NCI-H2029 treated with DMSO at 0.1 percent for 48 hours (cell line): ENCODE measurements at places on chromosomes 16 and 17.

GRCh38 chr16:89742948-89743347 is 21.6 kb downstream of the ZNF276 start:
- no peak for DNase-seq

GRCh38 chr16:57653936-57654335 is 14.2 kb upstream of the ADGRG3 start:
- DNase-seq = no peak

- no peak for DNase-seq
Measured at GRCh38 chr16:88861359-88861758, 4.4 kb downstream of the TRAPPC2L start.

DNA sequence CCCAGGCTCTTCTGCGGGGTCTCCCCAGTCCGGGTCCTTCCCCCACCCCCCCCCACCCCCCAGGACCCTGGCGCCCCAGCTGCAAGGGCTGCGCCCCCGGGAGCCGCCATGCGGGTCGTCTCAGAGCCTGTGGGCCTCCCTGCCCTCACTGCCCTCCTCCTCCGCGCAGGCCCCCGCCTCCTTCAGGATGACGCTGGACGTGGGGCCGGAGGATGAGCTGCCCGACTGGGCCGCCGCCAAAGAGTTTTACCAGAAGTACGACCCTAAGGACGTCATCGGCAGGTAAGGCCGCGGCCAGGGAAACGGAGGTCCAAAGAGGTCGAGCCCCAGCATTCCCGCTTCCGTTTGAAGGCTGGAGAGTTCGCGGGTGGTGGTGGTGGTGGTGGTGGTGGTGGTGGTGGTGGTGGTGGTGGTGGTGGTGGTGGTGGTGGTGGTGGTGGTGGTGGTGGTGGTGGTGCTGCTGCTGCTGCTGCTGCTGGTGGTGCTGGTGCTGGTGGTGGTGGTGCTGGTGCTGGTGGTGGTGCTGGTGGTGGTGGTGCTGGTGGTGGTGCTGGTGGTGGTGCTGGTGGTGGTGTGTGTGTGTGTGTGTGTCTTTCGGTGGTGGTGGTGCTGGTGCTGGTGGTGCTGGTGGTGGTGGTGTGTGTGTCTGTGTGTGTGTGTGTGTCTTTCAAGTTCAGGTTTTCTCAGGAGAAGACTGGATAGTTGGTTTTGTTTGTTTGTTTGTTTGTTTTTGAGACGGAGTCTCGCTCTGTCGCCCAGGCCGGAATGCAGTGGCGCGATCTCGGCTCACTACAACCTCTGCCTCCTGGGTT is 615 bp downstream of the PHKG2 start:
- no peak for DNase-seq

GRCh38 chr16:84563786-84564420 is 54.0 kb downstream of the COTL1 start:
- no peak for DNase-seq

- no peak for DNase-seq
Measured at GRCh38 chr16:30041841-30042240, 10.8 kb upstream of the TLCD3B start.

GRCh38 chr17:14366199-14366598 is 65.3 kb downstream of the HS3ST3B1 start:
- no peak for DNase-seq

DNA sequence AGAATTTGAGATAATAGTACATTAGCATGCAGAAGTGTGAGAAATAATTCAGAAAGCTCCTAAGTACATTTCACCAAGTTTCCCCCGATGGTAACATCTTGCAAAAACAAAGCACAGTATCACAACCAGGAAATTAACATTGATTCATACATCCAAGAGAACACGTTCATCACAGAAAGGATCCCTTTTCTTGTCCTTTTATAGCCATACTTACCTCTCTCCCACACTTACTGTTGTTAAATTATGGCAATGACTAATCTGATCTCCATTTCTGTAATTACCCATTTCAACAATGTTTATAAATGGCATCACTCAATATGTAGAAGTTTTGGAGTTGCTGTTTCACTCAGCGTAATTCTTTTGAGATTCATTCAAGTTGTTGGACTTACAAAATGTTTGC is 1260.0 kb downstream of the CDH8 start:
- DNase-seq = no peak

DNA sequence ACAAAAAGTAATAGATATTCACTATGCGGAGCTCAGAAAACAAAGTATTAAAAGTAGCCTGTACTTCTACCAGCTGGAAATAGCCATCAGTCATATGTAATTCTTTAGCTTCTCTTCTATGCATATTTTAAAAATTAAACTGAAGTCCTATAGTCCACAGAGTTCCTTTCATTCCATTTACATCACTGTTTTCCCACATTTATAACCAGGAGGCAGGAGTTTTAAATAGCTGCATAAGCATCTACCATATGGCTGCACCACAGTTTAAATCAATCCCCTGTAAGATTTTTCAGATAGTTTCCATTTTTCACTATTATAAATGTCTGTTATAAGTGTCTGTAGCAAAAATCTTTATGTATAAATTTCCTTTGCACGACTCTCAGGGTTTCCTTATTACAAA is 45.1 kb downstream of the ZFHX3 start:
- no peak for DNase-seq

DNA sequence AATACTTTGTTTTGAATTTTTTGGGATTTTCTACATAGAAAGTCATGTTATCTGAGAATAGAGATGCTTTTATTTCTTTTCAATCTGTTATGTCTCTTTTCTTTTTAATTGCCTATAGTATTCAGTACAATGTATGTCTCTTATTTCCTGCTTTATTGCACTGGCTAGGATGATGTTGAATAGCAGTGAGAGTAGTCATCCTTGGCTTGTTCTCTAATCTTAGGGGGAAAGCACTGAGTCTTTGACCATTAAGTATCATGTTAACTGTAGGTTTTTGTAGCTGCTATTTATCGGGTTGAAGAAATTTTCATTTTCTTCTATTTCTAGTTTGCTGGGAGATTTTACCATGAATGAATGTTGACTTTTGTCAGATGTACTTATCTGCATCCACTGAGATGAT is 10.0 kb upstream of the ABCA3 start:
- no peak for DNase-seq

DNA sequence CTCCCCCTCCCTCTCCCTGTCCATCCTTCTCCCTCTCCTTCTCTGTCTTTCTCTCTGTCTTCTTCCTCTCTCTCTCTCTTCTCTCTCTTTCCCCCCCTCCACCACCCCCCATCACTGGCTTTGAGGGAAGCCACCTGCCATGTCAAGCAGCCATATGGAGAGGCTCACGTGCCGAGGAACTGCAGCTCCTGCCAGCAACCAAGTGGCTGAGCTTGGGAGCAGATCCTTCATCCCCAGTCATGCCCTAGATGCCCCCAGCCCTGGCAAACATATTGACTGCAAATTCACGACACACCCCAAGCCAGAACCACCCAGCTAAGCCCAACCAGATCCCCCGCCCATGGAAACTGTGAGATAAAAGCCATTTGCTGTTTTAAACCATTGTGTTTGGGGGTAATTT is 40.9 kb upstream of the RBFOX3 start:
- DNase-seq = no peak

DNA sequence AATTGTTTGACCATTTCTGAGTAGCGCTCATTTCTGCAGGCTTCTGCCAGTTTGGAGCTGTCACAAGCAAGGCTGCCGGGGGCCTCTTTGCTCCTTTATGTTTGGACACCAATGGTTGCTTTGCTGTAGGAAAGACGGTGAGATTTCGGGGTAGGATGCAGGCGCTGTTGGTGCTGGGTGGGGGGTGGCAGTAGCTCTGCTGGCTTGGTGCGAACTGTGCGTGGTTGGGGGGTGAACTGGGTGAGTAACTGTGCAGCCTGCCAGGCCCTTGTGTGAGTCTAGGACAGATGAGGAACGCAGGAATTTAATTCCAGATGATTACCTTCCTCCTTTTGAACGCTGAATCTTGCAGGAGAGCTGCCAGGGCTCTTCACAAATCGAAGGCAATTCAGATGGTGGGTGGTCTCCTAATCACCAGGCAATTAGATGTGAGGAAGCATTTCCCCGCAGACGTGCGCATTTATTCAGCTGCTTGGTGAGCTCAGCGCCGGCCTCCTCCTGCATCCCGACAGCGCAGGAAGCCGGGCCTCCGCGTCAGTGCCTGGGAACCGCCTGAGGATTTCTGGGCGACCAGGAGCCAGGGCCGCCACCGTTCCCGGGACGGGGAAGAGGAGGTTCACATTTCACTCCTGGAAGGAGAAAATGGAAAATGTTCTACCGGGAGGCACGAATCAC is 154.4 kb downstream of the FOXL1 start:
- no peak for DNase-seq

- no peak for DNase-seq
Measured at GRCh38 chr17:8455665-8456209, 20.1 kb downstream of the NDEL1 start.

GRCh38 chr16:3122926-3123570 is 10.7 kb downstream of the ZNF205 start:
- no peak for DNase-seq

DNA sequence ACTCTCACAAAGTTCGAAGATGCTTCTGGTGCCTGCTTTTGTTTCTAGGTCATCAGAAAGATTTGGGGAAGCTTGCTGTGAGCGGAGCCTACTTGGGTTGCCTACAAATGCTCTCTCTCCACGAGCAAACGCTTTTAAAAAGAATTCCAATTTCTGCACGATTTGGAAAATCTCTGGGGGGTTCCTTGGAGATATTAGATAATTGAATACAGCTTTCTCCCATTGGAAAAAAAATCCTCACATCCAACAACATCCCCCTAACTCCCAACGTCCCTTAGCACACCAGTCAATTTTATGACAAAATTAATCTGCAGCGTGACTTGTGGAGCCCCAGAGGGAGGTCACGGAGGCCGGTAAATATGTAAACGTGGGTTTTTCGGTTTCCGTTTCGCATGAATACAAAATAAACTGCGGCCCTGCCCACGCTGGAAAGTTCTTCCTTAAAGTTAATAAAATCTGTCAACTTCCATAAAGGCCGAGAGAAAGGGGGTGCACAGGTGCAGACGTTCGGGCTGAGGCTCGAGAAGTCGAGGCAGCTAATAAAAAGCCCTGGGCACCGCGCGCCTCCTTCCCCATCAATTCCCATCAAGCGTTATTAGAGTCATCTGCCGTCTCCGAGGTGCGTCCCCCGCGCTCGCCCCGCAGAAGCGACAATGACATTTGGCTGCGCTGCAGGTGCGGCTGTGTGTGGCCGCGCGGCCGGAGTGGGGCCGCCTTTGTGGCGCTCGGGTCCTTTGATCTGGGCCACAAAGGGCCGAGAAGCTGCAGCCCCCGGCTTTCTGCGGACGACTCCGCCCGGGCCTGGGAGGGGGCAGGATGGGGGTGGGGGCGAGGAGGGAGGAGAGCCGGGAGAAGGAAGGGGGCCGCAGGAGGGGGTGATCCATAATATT is 37.6 kb downstream of the SALL1 start:
- no peak for DNase-seq

GRCh38 chr17:77476498-77476897 is 335.7 kb downstream of the SEC14L1 start:
- no peak for DNase-seq

GRCh38 chr17:47896672-47897490 is 845 bp downstream of the SP2 start:
- peak; percentile 25 for DNase-seq

GRCh38 chr16:70653809-70654771 is 7.7 kb downstream of the IL34 start:
- peak; percentile 48 for DNase-seq

DNA sequence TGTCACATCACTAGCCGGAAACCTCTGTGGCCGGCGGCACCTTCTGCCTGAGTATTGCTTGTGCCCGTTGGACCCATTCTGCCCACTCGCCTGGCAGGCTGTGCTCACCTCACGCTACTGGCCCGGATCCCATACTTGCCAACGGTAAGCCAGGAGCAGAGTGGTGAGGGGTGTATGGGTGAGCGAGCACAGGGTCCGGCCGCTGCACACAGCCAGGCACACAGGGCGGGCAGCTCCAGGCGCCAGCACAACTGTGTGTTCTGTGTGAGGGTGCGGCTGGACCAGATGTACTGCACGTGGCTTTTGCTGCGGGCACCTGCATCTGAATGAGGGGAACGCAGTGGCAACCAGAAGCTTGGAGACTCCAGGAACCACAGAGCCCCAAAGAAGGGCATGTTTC is 455.7 kb downstream of the CDH8 start:
- DNase-seq = no peak

GRCh38 chr16:56057151-56057550 is 134.1 kb upstream of the GNAO1 start:
- DNase-seq = peak; percentile 36

DNA sequence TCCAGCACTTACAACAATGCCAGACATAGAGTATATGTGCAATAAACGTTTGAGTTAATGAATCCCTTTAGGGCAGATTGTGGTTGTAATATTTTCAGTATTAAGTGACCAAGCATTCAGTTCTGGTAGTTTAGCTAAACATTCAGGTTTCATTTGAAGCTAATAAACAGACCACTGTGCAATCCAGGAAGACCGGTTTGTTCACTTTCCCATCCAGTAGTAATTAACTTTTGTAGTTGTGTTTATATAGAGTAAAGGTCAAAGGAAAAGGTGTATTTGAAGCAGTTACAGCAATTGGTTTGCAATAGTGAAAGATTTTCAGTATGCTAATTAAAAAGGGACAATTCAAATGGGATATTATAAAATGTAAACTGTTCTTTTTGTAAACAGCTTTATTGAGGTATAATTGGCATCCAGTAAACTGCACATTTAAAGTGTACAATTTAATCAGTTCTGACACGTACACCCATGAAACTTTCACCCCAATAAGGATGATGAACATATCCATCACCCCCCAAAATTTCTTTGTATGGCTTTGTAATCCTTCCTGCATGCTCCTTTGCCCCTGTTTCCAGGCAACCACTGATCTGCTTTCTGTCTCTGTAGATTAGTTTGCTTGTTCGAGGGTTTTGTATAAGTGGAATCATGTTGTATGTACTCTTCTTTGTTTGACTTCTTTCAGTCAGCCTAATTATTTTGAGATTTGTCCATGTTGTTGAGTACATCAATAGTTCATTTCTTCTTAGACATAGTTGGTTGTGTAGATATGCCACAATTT is 26.3 kb downstream of the MRTFB start:
- peak; percentile 93 for DNase-seq

GRCh38 chr17:1173432-1174262 is 6.1 kb downstream of the ABR start:
- no peak for DNase-seq

GRCh38 chr16:81499576-81500380 is 55.2 kb downstream of the CMIP start:
- no peak for DNase-seq

DNA sequence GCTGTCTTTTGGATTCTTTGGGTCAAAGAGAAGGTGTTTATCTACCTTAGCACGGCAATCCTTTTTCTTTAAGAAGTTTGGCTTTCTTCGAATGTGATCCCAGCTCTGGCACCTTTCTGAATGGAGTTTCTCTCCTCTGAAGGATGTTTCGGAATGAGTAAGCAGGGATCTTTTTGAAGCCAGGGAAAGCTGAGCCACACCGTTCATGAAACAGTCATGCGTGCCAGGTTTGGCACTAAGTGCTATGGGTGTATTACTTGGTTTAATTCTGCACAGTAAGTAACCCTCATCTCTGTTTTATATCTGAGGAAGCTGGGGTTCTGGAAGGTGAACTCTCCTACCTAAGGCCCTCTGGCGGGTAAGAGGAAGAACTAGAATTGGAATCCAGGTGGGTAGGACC is 234.5 kb downstream of the NTN1 start:
- DNase-seq = no peak

GRCh38 chr16:28106467-28107215 is 43.1 kb upstream of the GSG1L start:
- DNase-seq = no peak
